ENCODE measurements at places on chromosomes 6 and 20.

GRCh38 chr6:161029195-161029809 is 37.7 kb downstream of the MAP3K4 start:
- DNase-seq = no peak

DNA sequence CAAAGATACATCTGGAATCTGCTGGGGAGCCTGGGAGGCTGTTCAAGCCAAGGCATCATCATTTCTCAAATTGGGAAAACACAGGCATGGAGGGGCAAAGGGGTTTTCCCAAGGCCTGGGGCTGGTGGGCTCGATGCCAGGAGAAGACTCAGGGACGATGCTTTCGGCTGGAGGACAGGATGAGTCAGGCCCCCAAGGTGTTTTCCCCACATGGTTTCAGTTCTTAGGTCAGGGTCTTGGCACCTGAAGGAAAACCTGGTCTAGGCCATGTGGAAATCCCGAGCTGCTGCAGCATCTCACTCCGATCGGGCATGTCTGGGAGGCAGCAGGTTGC is 348.1 kb downstream of the CDC5L start:
- DNase-seq = no peak

DNA sequence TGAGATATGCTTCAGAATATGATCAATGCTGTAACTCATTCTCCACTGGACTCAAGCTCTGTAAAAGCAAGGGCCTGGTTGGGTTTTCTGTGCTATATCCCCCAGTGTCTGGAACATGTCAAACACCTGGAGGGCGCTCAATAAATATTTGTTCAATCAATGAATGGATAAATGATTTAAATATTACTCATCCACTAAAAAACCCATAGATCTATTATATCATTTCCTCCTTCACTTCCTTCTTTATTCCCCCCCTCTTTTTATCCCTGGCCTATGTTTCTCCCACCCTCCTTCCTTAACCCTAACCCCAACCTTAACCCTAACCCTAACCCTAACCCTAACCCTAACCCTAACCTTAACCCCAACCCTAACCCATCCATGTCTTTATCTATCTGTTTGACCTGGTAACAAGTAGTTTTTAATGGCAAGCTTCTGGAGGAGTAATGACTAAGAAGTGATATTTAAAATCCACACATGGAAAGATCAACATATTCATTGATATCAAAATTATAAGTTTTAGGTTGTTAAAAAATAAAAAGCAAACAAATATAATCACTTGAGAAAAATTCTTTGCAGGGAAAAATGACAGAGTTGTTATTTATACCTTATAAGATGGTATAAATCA is 103.8 kb upstream of the GLP1R start:
- no peak for DNase-seq

GRCh38 chr20:19937651-19938420 is 79.3 kb upstream of the NAA20 start:
- DNase-seq = no peak

DNA sequence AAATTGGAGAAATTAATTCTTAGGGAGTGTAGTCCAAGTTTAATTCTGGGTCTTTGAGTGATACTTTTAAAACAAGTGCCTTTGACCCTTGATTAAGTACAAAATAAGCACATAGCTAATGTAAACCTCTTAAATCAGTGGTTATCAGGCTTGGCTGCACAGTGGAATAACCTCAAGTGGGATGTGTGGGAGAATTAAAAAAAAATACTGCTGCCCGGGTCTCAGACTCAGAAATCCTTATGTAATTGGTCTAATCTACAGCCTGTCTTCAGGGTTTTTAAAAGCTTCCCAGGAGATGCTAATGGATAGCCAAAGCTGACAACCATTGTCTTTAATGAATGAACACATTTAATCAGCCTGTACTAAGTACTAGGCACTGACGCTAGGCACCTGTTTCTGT is 28.5 kb upstream of the TMEM14A start:
- no peak for DNase-seq

DNA sequence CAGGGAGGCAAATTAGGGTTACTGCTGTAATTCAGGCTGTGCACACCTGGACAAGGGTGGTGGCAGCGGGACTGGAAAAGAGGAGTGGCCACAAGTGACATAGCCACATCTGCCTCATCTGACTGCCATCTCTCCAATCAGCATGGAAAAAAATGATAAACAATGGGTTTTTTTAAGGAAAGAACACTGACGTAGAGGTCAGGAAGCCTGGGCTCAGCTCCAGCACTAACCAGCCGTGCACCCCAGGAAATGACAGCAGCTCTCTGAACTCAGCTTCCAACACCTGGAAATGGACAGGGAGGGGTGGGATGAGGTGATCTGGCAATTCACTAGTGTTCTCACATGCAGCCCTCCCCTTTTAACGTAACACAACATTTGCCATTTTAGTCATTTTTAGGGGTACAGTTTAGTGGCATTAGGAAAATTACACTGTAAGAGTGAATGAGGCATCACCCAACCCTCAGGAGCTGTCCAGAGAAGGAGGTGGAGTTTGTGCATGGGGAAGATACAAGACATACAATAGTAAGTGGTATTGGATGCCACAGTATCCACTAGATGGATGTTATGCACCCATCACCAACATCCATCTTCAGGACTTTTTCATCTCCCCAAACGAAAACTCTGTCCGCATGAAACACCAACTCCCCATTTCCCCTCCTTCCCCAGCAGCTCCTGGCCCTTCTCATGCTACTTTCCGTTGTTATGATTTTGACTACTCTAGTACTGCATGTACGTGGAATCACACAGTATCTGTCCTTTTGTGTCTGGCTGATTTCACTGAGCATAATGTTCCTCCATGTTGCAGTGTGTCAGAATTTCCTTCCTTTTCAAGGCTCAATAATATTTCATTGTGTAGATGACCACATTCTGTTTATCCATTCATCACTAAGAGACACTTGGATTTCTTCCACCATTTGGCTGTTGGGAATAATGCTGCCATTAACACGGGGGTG is 215.5 kb upstream of the ECI2 start:
- DNase-seq = no peak

- DNase-seq = no peak
Measured at GRCh38 chr20:25439328-25439727, 31.9 kb downstream of the GINS1 start.

- no peak for DNase-seq
Measured at GRCh38 chr20:44745598-44746366, at the start of gene KCNK15. TSS of gene KCNK15 (plus strand) at chr20:44745865. CDS start at chr20:44745911, 46 bp downstream.

GRCh38 chr6:17276766-17277165 is 4.4 kb upstream of the RBM24 start:
- DNase-seq = no peak

GRCh38 chr6:38997128-38997761 is 51.3 kb upstream of the GLP1R start:
- DNase-seq = peak; percentile 57

- no peak for DNase-seq
Measured at GRCh38 chr20:40955326-40955725, 73.3 kb upstream of the TOP1 start.

GRCh38 chr20:62411479-62412193 is 4.6 kb upstream of the CABLES2 start:
- no peak for DNase-seq

DNA sequence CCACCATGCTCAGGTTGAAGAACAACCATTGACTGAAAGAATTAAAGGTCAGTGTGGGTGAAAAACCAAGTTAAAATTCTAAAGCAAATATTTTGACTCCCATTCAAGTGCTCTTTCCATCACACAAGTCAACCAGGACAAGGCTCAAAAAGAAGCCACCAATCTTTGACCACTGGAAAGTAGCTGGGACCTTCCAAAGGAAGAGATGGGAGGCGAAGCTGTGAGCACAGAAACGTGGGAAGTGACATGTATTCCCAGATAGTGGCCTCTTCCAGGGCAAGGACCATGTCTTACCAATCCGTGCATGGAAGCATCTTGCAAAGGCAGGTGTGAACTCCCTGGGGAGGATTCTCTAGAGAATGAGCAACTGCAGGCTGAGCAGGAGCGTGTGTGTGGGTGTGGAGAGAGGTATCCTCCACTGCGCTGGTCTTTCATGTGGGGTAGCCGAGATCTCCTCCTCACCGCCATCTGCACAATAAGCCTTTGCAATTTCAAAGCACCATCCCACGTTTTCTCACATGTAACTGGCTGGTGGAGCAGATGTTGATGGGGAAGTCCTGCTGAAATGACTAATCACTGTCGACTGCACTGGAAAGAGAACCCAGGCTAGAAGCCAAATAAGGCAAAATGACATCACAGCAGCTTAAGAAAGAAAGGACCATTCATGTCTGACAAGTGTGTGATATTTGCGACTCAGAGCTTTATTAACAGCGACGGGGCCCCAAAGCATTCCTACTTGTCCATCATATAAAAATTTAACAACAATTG is 189.4 kb upstream of the RREB1 start:
- peak; percentile 19 for DNase-seq

- no peak for DNase-seq
Measured at GRCh38 chr6:138520463-138520862, 21.2 kb upstream of the NHSL1 start.

DNA sequence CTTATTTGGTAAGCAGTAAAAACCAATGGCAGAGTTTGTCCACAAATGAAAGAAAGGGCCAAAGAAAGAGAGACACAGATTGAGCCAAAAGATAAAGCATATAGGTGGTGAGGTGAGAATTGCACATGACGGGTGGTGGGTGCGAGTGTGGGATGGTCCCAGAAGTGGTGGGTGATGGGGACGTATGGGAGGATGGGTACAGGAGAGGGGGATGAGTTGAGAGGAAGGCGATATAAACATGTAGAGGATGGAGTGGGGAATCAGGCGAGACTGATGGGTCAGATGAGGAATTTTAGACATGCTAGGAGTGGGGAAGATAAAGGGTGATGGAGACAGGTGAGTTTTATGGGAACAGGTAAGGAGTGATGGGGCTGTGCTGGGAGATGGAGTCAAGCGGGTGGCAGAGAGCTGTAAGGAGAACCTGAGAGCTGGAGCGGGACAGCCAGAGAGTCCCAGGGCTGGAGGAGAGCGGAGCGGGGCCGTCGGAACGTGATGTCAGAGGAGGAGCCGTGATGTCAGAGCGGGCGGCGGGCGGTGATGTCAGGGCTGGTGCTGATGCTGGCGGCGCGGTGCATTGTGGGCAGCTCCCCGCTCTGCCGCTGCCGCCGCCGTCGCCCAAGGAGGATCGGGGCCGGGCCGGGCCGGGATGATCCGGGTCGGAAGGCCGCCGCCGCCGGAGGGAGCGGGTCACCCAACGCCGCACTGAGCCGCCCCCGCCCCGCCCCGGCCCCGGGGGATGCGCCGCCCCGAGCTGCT is at the start of gene TTBK1:
TSS of gene TTBK1 (plus strand) at position 574 of the 756 bp plus-strand sequence. CDS start 3,180 bp downstream, outside the sequence.
- no peak for DNase-seq

GRCh38 chr20:14696937-14697336 is 359.5 kb upstream of the FLRT3 start:
- DNase-seq = no peak

- DNase-seq = no peak
Measured at GRCh38 chr6:53805725-53806124, 10.9 kb downstream of the LRRC1 start.

DNA sequence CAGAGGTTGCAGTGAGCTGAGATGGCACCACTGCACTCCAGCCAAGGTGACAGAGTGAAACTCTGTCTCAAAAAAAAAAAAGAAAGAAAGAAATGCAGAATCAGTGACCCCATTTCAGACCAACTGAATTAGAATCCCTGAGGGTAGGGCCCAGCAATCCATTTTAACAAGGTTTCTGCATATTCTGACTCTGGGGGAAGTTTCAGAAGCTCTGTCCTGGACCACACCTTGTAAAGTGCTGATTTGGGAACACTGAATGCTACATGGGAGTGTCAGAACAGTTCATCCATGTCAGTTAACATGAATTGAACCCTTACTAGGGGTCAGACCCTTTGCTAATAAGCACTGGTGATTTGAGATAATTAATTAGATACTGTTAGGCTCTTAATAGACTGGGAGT is 52.0 kb downstream of the SNAP25 start:
- DNase-seq = no peak

DNA sequence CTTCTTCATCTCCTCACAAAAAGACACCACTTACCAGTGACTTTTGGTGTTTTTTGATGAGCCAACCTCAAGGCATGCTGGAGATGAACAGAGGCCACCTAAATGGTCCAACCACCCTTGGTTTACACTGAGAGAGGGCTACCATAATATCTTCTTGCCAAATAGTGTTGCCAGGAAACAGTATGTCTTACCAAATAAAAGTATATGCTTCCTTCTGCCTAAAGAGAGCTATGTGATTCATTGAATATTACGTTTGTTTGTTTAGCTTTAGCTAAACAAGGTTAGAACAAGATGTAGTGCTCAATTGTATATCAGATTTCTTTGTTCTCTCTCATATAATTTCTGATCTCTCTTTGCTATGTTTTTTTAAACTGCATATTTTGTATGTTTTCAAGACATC is 40.6 kb upstream of the BMP6 start:
- DNase-seq = no peak

DNA sequence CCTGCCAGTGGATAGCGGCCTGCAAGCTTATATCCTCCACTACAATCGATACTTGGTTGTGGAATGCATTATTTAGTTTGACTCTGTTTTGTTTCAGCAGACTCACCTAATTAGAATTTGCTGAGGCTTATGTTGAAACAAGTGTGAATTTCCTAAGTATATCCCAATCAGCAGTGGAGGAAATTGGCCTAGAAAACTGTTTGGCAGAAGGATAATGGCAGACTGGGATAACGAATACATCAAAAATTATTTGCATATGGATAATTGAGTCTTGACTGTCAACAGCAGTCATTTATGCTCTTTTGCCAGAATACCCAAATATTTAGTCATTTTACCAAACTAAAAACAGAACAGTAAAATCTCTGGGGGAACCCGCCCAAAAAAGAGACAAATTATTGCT is 261.0 kb downstream of the DOK5 start:
- DNase-seq = no peak

GRCh38 chr20:50724112-50724725 is 7.2 kb upstream of the PARD6B start:
- no peak for DNase-seq

DNA sequence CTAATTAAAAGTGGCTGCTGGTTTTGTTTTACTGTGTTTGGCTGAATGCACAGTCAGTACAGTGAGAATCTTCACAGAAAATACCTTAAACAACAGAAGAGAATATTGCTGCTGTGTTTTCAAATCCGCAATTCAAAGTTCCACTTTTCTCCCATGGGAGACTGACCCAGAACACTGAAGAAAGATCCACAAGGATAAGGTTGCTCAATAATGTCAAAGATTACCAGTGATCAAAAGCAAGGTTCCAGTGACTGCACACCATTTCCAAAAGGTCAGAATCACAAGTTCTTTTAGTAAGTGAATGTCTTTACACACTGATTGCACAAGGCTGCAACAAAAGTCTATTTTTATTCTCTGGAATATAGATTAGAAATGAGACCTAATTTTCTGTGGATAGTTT is 82.3 kb downstream of the EPHA7 start:
- DNase-seq = peak; percentile 46

GRCh38 chr6:47105469-47106178 is 63.5 kb upstream of the ADGRF1 start:
- no peak for DNase-seq

GRCh38 chr6:134491477-134491876 is 173.6 kb upstream of the SGK1 start:
- DNase-seq = peak; percentile 65

- peak; percentile 39 for DNase-seq
Measured at GRCh38 chr6:135833771-135834170, 17.7 kb upstream of the PDE7B start.

GRCh38 chr6:44397424-44398164 is 10.1 kb downstream of the CDC5L start:
- peak; percentile 21 for DNase-seq

GRCh38 chr20:8250539-8251200 is 118.6 kb downstream of the PLCB1 start:
- no peak for DNase-seq

GRCh38 chr20:44111712-44112335 is 75.2 kb downstream of the JPH2 start:
- no peak for DNase-seq
